T-helper 2 cell (primary cell): ENCODE measurements at places on chromosomes 4 and X.

GRCh38 chr4:21467551-21467950, 481.0 kb downstream of the KCNIP4 start:
- DNase-seq: no peak

GRCh38 chr4:135316266-135316779, 1114.7 kb upstream of the PABPC4L start:
- no peak for DNase-seq

GRCh38 chr4:80521438-80521837, 185.9 kb downstream of the CFAP299 start:
- DNase-seq: no peak

DNA sequence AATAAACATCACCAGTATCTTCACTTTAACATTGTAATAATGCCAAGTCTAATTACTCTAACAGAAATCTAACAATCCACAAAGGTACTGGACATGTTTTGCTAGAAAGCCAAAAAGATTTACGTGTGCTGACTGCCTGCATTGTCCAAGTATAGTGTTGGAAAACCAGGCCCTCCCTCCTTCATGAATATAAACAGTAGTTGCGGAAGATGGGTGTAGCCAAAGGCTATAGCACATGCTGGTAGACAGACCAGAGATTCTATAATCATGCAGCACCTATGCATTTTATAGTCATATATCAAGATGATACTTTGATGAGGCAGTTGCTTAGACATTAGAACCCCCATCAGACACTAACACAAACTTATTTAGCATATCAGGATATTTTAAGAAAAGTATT, 22.6 kb downstream of the ZNF280C start:
- no peak for DNase-seq

GRCh38 chr4:87823200-87823599, 9.6 kb upstream of the MEPE start:
- no peak for DNase-seq

DNA sequence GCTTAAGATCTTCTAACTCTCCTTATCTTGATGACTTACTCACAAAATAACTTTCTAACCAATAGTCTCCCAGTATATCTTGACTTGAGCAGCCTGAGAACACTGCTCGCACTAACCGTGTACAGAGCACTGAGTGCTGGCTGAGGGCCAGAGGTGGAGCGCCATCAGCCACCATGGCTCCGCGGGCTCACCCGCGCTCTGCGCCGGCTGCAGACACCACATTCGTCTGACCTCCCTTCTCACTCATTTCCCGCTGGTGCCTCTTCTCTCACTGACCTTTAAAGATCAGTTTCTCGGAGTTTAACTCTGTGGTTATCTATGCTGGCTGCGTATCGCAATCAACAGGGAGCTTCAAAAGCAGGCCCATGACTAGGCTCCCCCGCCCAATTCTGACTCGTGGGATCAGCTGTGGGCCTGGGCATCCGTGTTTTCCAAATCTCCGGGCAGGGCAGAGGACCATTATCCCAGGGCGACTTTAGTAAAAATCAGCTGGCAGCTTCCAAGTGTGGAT, 78.6 kb downstream of the HAUS3 start:
- no peak for DNase-seq

GRCh38 chrX:123230798-123231197, 46.7 kb downstream of the GRIA3 start:
- DNase-seq: no peak

GRCh38 chr4:3346146-3346545, 53.3 kb downstream of the RGS12 start:
- peak; percentile 77 for DNase-seq

DNA sequence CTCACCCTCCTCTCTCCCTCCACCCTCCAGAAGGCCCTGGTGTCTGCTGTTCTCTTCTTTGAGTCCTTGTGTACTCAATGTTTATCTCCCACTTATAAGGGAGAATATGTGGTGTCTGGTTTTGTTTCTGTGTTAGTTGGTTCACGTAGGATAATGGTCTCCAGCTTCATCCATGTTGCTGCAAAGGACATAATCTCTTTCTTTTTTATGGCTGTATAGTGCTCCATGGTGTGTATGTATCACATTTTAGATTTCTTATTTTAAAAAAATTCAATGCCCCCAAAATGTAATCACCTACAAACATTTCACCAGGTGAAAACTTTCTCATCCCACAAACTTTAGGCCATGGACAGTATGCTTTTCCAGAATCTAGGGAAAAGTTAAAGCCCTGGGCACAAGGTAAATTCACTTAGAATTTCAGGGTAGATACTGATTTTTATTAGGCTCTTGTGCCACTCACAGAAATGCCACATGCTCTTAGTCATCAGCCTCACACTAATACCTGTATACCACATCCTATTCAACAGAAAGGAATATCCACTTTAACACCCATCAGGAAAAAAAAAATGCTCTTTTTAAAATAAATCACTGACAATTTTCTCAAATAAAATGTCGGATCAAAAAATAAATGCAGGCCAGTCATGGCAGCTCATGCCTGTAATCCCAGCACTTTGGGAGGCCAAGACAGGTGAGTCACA, 104.8 kb upstream of the ENPP6 start:
- DNase-seq: no peak

GRCh38 chr4:186148336-186148975, 42.9 kb upstream of the CYP4V2 start:
- DNase-seq: no peak

GRCh38 chr4:164614329-164614728, 139.6 kb upstream of the SMIM31 start:
- DNase-seq: no peak

- DNase-seq: no peak
These were observed 171.5 kb downstream of the SMIM20 start for GRCh38 chr4:26085551-26085950.

GRCh38 chr4:80386281-80386886, 50.9 kb downstream of the CFAP299 start:
- no peak for DNase-seq

- DNase-seq: no peak
These were observed 20.1 kb upstream of the PHEX start for GRCh38 chrX:22012051-22012450.

GRCh38 chrX:16067886-16068515, 55.4 kb upstream of the GRPR start:
- DNase-seq: no peak

GRCh38 chrX:53073115-53073586, 9.0 kb upstream of the TSPYL2 start:
- no peak for DNase-seq
